ENCODE measurements at places on chromosomes 7 and 10. TPM values are rescaled to one million over a fixed set of nuclear protein-coding genes. Genes with fewer than 3 reads are reported as not detected.
A peak's percentile ranks its signal among the peaks of the same experiment; 100 is the strongest.

GRCh38 chr10:101969412-101969922 lies 86.5 kb downstream of the ARMH3 start:
- no peak overlapping the region for H3K4me3 ChIP-seq
- peaks cover 19% of the 10 kb centered on the region for H3K4me1 ChIP-seq
- no peak for DNase-seq

DNA sequence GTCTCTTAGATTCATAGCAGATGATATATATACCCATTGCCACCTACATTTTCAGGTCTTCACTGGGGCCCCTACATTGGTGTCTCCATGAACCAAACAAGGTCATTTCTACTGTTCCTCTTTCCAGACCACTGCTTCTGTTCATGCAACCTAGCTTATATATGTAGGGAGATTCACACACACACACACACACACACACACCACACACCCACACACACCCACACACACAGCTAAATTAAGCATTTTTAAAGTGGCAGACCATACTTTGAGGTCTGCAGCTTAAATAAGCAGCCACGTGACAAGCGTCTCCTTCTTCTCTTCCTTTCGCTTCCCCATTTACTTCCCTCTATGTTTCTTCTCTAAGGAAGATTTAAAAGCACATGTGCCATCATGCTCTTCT lies 70.0 kb upstream of the CC2D2B start:
- no peak overlapping the region for H3K4me3 ChIP-seq
- no peaks in the 10 kb centered on the region for H3K4me1 ChIP-seq
- H3K36me3 ChIP-seq = no peaks in the 10 kb centered on the region
- no peak for DNase-seq

DNA sequence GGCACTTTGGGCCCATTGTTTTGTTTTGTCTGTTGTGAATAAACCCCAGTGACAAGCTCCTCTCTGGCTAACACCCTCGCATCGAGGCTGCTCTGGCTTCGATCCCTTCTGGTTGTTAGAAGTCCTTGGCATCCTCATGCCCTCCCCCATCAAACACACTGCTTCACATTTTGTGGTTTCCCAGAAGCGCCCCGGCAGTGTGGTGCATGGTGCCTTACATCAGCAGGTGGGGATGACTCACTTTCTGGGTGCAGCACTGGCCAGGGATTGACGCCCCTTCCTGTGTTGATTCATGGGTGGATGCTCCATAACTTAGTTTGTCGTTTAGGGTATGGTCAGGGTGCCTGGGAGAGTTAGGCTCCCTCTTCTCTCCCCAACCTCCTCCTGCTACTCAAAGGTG lies 51.4 kb downstream of the PLPP4 start:
- H3K4me1 ChIP-seq = peaks cover 67% of the 10 kb centered on the region
- peak overlapping the region; percentile 98 for H3K27ac ChIP-seq
- no peaks in the 10 kb centered on the region for H3K27me3 ChIP-seq
- peak; percentile 94 for DNase-seq
- no peak overlapping the region for H3K4me3 ChIP-seq
- no peaks in the 10 kb centered on the region for H3K36me3 ChIP-seq

DNA sequence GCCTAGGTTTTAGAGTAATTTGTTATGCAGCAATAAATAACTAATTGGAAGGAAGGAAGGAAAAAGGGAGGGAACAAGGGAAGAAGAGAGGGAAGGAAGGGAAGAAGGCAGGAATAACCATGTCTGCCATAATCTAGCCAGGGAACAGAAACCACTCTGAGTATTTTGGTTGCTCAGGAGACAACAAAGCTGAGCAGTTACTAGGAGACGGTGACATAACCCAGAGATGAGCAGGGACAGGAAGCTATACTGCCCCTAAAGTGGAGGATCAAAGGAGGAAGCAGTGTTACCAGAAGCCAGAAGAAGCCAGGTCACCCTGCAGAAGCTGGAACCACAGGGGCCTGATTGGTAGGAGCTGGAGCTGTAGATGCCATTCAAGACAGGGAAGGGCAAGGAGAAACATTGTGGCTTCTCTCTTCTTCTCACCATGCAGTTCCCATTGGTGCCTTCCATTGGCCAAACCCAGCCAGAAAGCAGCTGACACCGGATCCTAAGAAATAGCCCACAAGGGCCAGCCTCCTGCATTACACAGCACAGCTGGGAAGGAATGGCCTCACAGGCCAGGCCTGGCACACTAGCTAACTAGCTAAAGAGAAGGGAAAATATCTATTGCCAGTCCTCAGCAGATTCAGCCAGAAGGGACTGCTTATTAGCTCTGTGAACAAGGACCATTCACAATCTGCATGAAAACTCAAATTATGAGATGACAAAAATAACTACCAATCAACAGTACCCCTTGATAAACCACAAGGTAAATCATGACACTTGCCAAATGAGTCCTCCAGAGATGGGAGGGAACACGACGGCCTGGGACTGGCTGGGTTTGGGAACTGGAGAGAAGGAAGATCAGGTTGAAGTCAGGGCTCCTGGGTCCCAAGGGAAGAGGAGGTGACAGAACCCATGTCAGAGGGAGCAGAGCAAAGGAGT lies 184.5 kb upstream of the NFE2L3 start:
- H3K36me3 ChIP-seq = no peaks in the 10 kb centered on the region
- no peak for DNase-seq
- no peaks in the 10 kb centered on the region for H3K4me1 ChIP-seq
- H3K4me3 ChIP-seq = no peak overlapping the region
- peaks cover 4% of the 10 kb centered on the region for H3K27me3 ChIP-seq
- H3K27ac ChIP-seq = no peak overlapping the region

DNA sequence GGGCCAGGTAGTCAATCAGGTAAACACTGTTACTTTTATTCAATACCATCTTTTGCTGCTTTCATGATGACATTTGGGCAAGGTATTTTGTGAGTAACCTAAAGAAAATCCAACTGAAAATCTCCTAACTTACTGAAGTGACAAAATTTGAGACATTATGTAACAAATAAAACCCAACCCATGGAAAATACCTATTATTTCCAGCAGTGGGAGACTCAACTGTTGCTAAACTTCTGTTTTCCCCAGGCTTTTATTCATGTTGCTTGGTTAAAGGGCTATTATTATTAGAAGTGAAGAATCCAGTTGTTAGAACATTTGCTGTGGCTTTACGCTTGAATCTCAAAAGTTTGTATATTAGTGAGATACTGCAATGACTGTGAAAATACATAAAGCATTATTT lies 215.9 kb downstream of the MDFIC start:
- no peaks in the 10 kb centered on the region for H3K36me3 ChIP-seq
- DNase-seq = no peak
- no peaks in the 10 kb centered on the region for H3K4me1 ChIP-seq
- H3K27ac ChIP-seq = no peak overlapping the region

- no peaks in the 10 kb centered on the region for H3K36me3 ChIP-seq
- DNase-seq = no peak
- H3K4me3 ChIP-seq = no peak overlapping the region
- H3K4me1 ChIP-seq = no peaks in the 10 kb centered on the region
- H3K27me3 ChIP-seq = no peaks in the 10 kb centered on the region
These were observed 11.5 kb downstream of the ZNF273 start for GRCh38 chr7:64914557-64914956.

DNA sequence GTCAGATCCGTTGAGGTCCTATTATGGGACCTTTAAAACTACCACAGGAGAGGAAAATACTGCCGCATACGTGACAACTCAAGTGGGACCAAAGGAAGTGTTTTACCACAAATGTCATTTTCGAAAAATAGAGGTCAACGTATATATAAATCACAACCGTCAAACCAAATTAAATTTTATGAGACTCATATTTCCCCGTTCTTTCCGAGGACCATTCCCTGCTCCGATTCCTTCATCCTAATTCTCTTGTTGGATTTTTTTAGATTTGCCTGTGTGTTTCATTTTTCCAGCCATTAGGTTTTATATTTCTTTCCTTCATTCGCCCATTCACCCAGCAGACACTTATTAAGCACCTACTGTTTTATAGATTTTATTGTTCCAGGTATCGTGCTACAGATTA lies 583.9 kb upstream of the FOXK1 start:
- no peak for DNase-seq
- no peaks in the 10 kb centered on the region for H3K36me3 ChIP-seq
- H3K27ac ChIP-seq = no peak overlapping the region
- H3K4me1 ChIP-seq = no peaks in the 10 kb centered on the region
- H3K27me3 ChIP-seq = no peaks in the 10 kb centered on the region

DNA sequence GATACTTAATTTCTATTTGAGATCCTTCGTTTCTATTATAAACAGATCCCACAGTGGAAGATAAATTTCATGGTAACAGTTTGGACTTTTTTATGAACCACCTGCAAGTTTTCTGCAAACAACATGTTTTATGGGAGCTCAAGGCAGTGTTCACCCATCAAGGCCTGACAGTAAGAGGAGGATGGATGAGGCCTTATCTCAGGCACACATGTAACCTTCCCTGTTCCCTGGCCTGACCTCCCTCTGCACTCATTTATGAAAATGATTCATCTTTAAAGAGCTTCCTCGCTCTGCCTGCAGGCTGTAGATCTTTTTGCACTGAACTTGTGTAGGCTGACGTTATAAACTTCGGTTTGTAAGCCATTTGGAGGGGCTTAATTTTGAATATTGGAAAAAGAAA lies 500.1 kb downstream of the GATA3 start:
- no peaks in the 10 kb centered on the region for H3K36me3 ChIP-seq
- no peaks in the 10 kb centered on the region for H3K4me1 ChIP-seq
- no peak overlapping the region for H3K4me3 ChIP-seq
- H3K27ac ChIP-seq = no peak overlapping the region

DNA sequence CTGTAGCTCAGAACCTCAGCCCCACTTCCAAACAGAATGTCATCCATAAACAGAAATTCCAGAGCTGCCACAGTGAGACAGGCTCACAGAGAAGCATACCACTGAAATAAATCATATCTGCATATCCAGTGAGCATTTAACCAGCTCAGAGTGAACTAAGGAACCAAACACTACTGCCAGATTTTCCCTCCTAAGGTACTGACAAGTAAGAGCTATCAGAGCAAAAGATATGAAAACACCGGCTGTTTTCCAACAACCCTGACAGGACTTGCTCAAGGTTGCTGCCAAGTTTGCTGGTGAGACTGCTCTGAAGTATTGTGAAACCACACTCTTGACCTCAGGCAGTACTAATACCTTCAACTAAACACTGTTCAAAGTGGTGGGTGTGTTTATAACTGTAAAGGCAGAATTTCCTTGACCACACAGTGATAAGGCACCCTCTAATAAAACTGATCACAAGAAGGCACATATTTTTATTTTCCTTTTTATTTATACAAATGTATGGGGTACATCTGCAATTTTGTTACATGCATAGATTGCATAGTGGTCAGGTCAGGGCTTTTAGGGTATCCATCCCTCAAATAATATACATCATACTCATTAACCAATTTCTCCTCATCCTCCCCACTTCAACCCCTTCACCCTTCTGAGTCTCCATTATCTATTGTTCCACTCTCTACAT lies 18.3 kb downstream of the SGMS1 start:
- peak overlapping the region; percentile 36 for H3K4me3 ChIP-seq
- no peaks in the 10 kb centered on the region for H3K36me3 ChIP-seq
- DNase-seq = peak; percentile 90
- H3K27me3 ChIP-seq = no peaks in the 10 kb centered on the region
- H3K4me1 ChIP-seq = peaks cover 52% of the 10 kb centered on the region

DNA sequence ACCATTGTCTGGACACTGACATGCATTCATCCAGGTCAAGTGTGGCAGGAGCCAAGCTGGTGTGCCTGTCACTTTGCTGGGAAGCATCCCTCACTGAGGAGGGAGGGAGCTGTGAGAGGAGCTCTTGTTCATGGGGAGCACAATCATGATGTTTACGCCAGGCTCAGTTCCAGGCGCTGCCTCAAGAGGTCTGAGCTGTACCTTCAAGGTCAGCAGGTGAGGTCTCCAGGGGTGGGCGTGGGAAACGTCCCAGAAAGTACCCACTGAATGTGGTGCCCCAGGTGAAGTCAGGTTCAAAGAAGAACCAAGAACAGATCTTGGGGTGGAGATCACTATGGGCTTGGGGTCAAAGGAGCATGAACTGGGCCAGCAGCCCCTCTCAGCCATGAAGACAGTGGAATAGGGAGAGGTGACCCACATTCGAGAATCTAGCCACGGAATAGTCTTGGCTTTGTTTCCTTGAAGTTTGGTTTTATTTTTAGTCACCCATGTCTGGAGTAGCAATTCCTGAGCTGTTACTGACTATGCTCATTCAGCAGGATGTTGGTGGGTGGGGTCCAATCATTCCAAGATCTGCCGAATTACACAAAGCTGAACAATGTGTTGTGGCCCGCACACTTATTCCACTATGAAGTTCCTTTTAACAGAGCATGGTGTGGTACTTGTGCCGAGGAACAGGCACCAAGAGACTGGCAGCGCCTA lies 29.3 kb downstream of the NPS start:
- no peaks in the 10 kb centered on the region for H3K27me3 ChIP-seq
- no peak overlapping the region for H3K4me3 ChIP-seq
- H3K27ac ChIP-seq = no peak overlapping the region
- no peaks in the 10 kb centered on the region for H3K4me1 ChIP-seq
- H3K36me3 ChIP-seq = no peaks in the 10 kb centered on the region

GRCh38 chr10:128191847-128192246 lies 65.6 kb upstream of the MKI67 start:
- no peaks in the 10 kb centered on the region for H3K4me1 ChIP-seq
- H3K27ac ChIP-seq = no peak overlapping the region
- H3K4me3 ChIP-seq = no peak overlapping the region
- H3K27me3 ChIP-seq = no peaks in the 10 kb centered on the region

DNA sequence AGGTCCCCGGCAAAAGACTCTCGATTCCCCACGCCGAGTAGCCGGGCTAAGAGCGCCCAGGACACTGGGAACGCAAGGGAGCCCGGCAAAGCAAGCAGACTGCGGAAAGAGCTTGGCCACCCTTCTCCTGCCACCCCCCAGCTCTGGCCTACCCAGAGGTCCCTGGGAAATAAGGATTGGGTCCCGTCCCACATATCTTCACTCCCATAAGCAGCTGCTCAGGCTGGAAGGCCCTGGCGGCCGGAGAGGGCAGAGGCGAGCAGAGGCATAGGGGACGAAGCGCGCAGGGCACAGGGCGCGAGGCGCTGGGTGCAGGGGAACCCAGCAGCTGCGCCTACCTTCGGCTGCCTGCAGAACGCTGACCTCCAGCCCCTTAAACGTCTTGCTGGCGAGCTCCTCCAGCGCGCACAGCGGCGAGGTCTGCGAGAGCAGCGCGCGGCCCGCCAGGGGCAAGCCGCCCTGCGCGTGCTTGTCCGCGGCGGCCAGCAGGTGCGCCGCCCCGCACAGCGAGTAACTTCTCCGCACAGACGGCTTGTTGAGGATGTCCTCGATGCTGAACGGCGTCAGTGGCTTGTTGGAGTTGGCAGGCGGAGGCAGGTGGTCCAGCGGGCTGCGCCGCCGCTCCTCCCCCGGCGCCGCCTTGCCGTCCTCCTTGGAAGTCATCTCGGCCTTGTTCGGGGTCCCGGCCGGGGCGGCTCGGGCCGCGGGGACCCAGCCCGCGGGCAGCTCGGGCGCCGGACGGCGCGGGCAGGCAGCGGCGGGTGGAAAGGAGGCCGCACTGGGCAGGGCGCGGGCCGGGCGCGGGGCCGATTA lies 904 bp downstream of the LBX1 start:
- peak; percentile 30 for DNase-seq
- H3K4me3 ChIP-seq = no peak overlapping the region
- H3K27ac ChIP-seq = no peak overlapping the region
- H3K4me1 ChIP-seq = peaks cover 3% of the 10 kb centered on the region
- no peaks in the 10 kb centered on the region for H3K36me3 ChIP-seq

- peak overlapping the region; percentile 43 for H3K4me3 ChIP-seq
- H3K27me3 ChIP-seq = no peaks in the 10 kb centered on the region
- DNase-seq = no peak
- H3K4me1 ChIP-seq = no peaks in the 10 kb centered on the region
- no peak overlapping the region for H3K27ac ChIP-seq
- H3K36me3 ChIP-seq = no peaks in the 10 kb centered on the region
These were observed 178.2 kb upstream of the NAMPT start for GRCh38 chr7:106462914-106463482.

Gene DNAH11
- 0.51 TPM for total RNA-seq

Gene UNC5B
- 6.5 TPM for total RNA-seq

Gene ANKRD2
- not detected for total RNA-seq

Data from GM23248 (cell line).